H9 (cell line): ENCODE measurements at places on chromosomes 1 and 21.

GRCh38 chr1:116270316-116271057 is 102.6 kb upstream of the ATP1A1 start:
- DNase-seq, result no peak

GRCh38 chr1:114270282-114270681 is 116.6 kb upstream of the SYT6 start:
- DNase-seq, result no peak

- no peak for DNase-seq
Observed at GRCh38 chr1:183893561-183894289, 88.8 kb downstream of the RGL1 start.

DNA sequence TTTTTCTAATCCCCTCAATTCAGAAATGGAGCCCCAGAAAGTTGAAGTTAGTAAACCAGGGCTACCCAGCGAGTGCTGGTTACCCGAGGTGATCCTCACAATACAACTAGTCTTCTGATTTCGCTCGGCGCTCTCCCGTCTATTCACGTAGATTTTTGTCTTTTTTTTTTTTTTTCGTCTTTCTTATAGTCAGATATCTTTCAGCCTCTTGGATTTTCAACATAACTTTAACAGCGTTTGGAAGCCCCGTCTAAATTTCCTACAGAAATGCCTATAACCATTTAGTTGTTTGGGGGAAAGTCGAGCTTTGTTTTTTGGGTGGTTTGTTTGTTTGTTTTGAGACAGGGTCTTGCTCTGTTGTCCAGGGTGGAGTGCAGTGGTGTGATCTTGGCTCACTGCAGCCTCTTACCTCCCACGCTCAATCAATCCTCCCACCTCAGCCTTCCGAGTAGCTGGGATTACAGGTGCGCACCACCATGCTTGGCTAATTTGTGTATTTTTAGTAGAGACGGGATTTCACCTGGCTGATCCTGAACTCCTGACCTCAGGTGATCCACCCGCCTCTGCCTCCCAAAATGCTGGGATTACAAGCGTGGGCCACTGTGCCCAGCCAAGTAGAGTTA is 818 bp upstream of the TMEM50B start:
- no peak for DNase-seq
